ENCODE measurements at places on chromosomes 1 and 21.

GRCh38 chr1:209402697-209403096 lies 180.8 kb upstream of the CAMK1G start:
- DNase-seq, result no peak

- no peak for DNase-seq
These were observed 107.2 kb downstream of the SIM2 start for GRCh38 chr21:36806103-36806502.

DNA sequence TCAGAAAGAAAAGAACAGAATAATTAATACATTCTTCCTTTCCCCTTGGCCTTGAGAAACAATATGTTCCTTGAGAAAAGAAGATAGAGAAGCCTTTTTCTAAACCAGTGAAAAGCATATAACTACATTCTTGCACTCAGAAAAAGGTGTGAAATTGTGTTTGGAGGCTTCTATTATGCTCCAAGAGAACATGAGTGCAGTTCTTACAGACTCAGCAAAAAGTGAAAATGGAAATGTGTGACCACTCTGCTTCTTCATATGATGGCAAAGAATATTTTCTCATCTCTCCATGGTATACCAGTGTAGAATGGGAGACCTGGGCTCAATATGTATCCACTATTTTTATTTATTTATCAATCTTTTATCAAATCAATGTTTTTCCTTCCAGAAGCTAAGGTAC lies 43.2 kb downstream of the ALG14 start:
- no peak for DNase-seq

DNA sequence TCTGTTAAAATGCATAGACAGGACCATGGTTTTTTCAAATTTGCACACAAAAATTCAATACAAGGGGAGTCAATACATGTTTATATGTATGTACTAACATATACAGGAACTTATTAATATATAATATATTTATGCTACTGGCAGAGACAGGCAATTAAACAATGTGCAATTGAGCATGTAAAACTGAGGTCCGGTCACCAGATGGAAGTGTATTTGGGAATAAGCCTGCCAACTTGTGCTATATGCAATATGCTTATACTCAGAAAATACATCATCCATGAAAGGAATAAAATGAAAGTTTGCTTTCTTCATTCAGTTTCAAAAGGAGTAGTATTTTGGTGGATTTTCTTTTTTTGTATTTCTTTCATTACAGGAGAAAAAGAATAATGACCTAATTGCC lies 640.2 kb upstream of the CXADR start:
- no peak for DNase-seq

DNA sequence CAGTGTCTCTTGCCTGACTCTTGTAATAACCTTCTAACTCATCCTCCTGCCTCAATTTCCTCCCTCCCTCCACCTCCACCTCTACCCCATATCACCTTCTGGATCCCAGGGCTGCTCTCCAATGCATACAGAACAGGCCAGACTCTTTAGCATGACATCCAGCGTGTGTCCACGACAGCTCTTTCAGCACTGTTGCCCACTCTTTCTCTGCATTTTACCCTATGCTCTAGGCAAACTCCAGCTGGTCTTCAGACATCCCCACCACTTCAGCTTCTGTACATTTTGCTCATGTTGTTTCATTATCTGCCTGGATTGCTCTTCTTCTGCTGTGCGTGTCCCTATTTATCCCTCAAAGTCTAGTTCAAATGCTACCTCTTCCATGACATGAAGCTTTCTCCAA lies 4.8 kb downstream of the INKA2 start:
- peak; percentile 30 for DNase-seq

- DNase-seq, result no peak
These were observed 54.8 kb downstream of the PRKACB start for GRCh38 chr1:84198832-84199231.

DNA sequence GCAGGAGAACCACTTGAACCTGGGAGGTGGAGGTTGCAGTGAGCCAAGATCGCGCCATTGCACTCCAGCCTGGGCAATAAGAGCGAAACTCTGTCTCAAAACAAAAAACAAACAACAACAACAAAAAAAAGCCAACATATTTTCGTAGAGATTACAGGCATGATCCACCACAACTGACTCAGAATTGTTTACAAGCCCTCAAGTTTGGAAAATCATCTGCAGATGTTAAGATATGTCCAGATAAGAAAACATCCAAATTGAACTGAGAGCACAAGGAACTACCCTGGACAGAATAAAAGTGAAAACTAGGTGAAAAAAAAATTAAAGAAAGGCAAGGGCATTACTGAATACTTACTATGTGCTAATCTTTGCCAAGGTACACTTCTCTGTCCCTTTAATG lies 89.8 kb upstream of the WLS start:
- no peak for DNase-seq

GRCh38 chr1:117605164-117605773 lies 579 bp upstream of the TENT5C start:
- no peak for DNase-seq

GRCh38 chr21:27189870-27190269 lies 223.0 kb upstream of the ADAMTS5 start:
- DNase-seq, result no peak

GRCh38 chr1:183954496-183954895 lies 83.0 kb downstream of the COLGALT2 start:
- no peak for DNase-seq

DNA sequence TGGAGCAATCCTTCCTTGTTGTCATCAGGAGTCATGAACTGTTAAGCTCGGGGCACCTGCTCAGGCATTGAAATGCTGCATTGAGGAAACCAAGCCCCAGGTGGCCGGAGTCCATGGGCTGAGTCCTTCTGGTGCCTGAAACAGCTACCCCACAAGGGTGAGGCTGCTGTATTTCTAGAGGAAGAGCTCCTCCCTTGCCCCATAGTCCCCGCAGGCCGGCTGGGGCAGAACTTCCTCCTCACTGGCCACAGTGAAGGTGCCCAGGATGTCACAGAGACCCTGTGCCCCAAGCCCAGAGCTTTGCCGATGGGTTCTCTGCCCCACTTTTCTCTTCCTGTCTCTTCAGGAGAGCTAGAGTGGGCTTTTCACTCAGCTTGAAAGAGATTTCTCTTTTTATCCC lies 80.8 kb upstream of the GCLM start:
- no peak for DNase-seq

- DNase-seq, result no peak
These were observed 36.1 kb downstream of the COA6 start for GRCh38 chr1:234409328-234409727.

DNA sequence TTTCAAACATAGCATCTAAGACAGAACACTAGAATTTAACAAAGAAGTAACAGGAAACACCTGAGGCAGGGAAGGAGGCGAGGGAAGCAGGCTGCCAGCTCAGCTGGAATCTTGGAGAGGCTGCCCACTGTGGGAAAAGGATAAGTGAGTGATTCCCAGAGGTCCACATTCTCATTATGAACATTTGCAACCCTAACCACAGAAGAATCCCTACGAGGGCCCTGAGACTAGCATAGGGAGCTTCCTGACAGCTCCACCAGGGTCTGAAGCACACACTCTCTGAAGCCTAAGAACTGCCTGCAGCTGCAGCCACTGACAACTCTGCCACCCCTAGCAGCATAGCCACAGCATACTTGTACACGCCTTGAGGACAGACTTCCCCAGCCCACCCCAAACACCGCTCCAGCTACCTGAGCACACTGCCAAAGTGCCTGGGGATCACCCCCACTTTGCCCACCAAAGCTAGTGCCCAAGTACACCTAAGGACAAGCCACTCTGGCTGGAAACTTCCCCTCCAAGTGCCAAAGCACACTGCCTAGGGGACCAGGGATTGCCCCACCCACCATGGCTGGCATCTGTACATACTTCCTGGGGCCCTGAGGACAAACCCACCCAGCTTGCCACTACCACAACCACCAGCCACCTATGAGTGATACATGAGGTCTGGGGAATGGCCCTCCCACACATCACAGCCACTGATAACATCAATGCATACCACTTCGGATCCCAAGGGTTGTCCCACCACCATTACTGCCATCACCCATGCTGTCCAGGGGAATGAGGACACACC lies 76.6 kb upstream of the GUCA2A start:
- DNase-seq, result no peak

DNA sequence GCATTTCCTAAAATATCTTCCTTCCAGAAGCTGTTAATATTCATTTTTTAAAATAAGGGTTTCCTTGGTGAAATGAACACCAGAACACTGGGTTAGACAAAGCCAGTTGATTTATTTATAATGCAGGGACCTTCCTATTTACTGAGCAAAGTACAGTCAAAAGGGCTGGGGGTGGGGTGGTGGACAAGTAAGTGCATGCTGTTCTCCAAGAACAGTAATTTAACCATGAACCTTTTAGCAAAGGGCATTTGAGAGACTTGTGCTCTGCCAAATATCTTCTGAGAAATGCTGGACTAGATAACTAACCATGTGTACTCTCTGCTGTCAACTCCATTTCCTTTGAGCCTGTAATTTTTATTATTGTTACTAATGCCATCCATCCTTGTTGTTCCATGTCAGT lies 100.2 kb downstream of the OMA1 start:
- no peak for DNase-seq

DNA sequence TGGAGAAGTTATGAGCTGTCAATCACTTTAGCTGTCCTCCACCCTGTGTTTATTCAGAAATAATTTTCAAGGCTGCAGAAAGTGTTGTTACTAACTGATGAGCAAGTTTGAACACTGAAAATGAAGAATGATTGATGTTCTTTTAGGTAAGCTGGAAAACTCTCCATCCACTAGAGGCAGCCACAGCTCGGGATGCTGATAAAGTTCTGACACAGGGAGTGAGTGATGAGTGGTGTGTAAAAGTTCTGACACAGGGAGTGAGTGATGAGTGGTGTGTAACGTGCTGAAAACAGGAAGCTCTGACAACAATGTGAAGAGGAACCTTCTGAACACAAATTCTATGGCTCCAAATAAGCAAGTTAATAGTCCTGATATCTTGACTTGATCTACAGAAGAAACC lies 197.5 kb upstream of the PTBP2 start:
- DNase-seq, result no peak

GRCh38 chr1:21572735-21573277 lies 63.6 kb downstream of the ALPL start:
- no peak for DNase-seq

- no peak for DNase-seq
These were observed 99.1 kb downstream of the BEND5 start for GRCh38 chr1:48677306-48678287.

DNA sequence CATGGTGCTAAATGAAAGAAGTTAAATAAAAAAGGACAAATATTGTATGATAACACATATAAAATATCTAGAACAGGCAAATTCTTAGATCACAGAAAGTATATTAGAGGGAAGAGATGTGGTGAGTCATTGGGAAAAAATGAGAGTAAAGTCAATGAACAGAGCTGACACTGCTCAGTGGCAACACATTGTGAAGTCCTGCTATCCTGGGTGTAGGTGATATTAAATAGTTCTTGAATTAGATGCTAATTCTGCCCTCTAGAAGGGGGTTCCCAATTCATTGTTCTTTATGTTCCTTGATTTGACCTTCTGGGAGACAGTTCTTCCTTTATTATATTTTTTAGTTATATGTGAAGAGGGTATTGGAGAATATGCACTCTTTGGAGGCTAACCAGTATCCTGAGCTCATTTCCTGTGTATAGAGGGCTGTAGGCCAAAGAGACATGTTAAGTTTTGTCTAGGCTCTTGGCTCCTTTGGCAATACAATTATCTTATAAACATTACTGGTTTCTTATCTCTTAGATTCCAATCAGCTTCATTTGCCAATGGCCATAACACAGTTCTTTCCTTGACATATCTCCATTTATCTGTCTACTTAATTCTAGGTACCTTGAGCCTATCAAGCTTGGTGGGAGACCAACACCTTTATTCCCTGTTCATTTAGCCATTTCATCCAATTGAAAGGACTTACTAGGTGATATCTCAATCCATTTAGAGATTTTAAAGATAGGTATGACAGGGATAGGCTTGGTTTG lies 6.6 kb upstream of the SLC35A3 start:
- no peak for DNase-seq

GRCh38 chr21:44761747-44762208 lies 39.8 kb downstream of the UBE2G2 start:
- no peak for DNase-seq

- DNase-seq, result no peak
These were observed 37.2 kb downstream of the NUP210L start for GRCh38 chr1:154117642-154118041.

DNA sequence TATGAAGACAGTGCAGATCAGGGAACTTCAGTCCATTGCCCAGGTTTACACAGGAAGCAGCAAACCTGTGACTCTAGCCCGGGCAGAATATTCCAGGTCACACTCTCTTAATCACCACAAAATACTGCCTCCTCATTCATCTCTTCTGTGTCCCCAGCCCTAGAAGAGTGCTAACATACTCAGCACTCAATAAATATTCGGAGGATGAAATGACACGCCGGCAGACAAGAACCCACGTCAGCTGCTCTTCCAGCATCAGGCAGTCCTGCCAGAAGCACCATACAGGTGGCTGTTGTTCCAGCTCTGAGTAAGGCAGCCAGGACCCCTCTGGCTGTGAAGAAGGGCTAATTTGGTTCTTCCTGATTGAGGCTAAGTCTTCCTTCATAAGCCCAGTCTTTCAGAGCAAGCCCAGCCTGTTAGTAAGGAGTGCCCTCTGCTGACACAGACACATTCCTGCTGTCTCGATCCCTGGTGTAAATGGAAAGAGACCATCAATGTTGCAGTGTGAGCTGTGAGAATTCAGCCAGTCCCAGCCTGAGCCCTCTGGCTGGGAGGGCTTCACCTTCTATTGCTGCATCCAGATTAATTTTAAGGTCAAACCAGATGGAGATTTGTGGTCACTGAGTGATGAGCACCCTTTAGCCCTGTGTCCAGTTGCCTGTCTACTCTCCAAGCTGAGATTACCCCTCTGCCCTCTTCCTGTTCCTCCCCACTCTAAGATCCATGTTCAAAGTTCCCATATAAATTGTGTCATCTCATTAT lies 45.0 kb upstream of the KIRREL1 start:
- no peak for DNase-seq

DNA sequence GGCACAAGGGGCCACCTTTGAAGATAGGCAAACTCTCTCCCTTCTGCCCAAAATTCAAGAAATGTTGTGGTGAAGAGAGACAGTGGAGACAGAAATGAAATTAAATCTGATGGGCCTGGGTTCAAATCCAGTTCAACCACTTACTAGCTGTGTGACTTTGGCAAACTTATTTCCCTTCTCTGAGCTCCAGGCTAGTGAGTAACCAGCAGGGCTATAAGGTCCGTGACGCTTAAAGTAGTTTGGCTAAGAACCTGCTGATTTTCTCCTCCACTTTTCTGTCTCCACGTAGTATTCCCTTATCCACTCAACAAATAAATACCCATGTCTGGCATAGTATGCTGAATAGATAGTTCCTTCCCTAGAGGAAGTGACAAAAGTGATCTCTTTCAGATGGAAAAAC lies 1.9 kb downstream of the SLC2A1 start:
- no peak for DNase-seq

Measured in osteocyte (in vitro differentiated cells).